ENCODE measurements at places on chromosomes 2 and 18. TPM values are rescaled to one million over a fixed set of nuclear protein-coding genes. Genes with fewer than 3 reads are reported as not detected.

The IL1RL2 gene
- total RNA-seq, result 0.20 TPM

The SUCLG1 gene
- 77.7 TPM for total RNA-seq

The ITGB6 gene
- 0.07 TPM for total RNA-seq

The ME2 gene
- 62.6 TPM for total RNA-seq

The MARCHF4 gene
- total RNA-seq, result 3.6 TPM

The LIMS3 gene
- total RNA-seq, result 7.3 TPM
